Mammary epithelial cell (primary cell): ENCODE measurements at places on chromosomes 6 and 20.

DNA sequence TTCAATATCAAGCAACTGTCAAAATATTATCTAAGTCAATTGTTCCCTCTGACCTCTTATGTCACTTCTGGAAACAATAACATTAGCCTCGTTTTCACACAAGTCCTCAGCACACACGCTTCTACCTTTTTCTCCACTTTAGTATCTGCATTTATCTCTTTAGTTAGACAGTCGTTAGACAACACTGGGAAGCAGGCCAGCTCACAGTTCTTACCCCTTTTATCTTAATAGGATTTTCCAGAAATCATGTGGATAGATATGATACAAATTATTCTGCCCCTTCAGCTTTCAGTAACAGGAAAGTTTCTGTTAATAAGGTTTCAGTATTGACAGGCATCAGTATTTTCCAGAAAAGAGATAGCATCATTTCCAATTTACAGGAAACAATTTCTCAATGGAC lies 25.9 kb upstream of the HAO1 start:
- no peak for DNase-seq

DNA sequence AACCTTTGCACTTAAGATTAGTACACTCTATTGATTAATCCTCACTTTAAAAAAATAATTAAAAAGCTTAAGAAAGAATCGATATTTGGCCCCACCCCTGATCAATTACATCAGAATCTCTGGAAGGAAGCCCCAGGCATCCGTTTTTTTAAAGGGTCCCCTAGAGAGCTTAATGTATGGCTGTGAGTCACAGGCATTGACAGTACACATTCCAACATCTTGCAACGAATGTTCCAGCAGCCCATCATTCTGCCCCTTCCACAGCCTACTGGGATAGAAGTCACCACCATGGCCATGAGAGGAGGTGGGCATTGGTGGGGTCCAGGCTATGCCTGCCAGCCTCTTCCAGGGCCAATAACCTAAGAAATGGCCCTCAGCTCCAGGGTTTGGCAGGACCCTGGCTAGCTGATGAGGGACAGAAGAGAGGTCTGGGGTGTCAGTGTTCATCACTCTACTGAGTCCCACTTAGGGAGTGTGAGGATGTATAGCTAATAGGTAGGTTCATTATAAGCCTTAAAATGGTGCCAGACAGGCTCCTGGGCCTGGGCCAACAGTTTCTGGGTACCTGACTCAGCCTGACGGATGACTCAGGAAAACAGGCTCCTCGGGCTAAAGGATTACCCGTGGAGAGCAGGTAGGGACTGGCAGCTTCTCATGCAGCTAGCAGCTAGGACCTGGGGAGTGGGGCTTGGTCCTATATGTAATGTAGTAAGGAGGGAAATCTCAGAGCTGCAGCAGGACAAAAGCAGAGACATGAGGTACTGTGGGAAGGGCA lies 40.4 kb downstream of the MDGA1 start:
- DNase-seq, result peak; percentile 89

DNA sequence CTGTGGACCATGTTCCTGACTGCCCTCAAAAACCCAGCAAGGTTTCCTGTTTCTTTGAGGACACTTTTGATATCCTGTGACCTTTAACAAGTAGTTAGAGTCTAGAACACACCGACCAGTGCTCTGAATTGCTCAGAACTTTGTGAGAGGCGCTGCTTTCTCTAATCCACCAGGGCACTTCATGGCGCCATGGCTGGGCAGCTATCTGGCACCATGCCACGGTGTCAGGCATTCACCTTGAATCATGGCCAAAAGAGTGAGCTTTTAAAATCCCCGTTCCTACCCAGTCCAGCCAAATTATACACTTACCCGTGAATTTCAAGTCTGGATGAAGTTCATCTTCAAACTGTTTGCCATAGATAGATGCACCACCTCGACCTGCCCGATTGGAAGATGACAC lies 17.0 kb upstream of the CPNE5 start:
- DNase-seq, result no peak

DNA sequence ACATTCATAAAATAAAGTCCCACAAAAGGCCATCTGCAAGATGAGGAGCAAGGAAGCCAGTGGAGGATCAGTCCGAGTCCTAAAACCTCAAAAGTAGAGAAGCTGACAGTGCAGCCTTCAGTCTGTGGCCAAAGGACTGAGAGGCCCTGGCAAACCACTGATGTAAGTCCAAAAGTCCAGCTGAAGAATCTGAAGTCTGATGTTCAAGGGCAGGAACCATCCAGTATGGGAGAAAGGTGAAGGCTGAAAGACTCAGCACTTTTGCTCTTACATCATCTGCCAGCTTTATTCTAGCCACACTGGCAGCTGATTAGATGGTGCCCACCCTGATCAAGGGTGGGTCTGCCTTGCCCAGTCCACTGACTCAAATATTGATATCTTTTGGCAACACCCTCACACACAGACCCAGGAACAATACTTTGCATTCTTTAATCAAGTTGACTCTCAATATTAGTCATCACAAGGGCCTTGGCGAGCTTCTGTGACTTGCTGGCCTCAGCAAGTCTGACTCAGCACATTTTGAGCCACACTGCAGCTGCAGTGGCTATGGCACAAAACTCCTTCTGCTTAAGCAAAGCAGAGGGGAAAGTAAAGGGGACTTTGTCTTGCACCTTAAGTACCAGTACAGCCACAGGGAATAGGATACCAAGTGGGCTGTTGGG lies 1370.3 kb upstream of the CITED2 start:
- DNase-seq, result peak; percentile 71

DNA sequence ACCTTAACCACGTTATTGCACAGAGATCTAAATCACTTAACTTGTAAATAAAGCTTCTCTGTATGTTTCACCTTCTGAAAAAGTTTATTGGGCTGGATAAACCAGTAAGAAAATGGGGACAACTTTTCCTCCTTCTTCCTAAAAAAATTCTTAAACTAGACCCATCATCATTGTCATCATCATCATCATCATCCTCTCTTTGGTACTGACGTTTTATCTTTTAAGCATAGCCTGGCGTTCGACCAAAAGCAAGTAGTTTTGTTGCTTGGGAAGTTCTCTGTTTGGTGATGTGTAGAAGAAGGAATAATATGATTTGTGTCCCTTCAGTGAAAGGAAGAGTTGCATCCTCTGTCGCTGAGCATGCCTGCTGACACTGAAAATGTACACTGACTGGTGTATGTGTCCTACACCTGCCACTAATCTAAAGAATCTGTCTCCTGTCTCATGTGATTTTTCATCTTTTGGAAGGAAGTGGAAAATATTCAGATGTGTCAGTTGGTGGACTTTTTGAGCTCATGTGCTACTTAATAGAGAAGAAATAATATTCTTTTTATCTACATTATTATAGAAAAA lies 2.5 kb downstream of the CLVS2 start:
- no peak for DNase-seq

DNA sequence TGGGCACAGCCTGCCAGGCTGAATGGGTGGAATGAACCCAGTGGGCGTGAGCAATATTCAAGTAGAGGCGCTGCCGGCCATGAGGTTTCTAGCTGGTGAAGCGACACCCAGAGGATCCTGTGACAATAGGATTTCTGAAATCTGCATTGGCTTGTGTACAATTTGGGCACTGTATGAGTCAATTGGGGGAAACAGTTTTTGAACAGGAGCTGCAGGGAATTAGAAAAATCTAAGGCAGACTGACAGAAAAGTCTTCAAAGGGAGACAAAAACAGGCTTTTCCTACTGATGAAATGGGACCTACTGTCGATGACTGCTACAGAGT lies 148.8 kb upstream of the PROKR2 start:
- DNase-seq, result no peak

DNA sequence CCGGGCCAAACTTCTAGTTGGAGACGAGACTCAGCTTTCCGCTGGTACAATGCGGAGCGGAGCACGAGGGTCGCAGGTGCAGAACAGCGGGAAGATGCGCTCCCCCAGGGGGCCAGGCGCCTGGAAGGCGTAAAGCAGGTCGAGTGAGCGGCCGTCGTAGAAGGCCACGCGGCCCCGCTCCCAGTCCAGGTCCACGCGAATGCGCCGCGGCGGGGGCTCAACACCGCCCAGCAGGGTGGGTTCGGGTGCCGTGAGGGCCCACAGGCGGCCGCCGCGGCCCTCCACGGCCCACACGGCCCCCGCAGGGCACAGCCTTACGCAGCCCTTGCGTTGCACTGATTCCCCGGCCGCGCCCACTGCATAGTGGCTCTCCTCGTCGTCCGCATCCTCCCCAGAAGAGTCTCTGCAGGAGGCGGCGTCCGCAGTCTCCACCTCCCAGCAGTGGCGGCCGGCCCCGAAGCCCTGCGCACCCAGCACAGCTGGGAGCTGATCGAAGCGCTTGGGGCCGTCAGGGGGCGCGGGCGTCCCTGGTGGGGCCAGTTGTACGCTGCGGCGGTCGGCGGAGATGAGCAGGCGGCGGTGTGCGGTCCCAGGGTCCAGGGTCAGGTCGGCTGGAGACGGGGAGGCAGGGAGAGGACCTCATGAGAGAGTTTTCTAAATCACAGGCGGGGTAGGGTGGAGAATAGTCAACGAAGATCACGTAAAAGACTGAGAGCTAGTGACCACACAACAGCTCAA lies 4.3 kb downstream of the PPP1R11 start:
- DNase-seq, result no peak

- no peak for DNase-seq
Measured at GRCh38 chr20:29874476-29875202, 1382.8 kb upstream of the DEFB115 start.

GRCh38 chr6:134920422-134920821 lies 29.5 kb downstream of the ALDH8A1 start:
- peak; percentile 74 for DNase-seq

- no peak for DNase-seq
Measured at GRCh38 chr6:154350293-154350692, 6.3 kb downstream of the IPCEF1 start.

GRCh38 chr20:35316086-35316485 lies 23.9 kb upstream of the FAM83C start:
- DNase-seq, result no peak

GRCh38 chr6:136014454-136015437 lies 163.2 kb downstream of the PDE7B start:
- DNase-seq, result no peak

DNA sequence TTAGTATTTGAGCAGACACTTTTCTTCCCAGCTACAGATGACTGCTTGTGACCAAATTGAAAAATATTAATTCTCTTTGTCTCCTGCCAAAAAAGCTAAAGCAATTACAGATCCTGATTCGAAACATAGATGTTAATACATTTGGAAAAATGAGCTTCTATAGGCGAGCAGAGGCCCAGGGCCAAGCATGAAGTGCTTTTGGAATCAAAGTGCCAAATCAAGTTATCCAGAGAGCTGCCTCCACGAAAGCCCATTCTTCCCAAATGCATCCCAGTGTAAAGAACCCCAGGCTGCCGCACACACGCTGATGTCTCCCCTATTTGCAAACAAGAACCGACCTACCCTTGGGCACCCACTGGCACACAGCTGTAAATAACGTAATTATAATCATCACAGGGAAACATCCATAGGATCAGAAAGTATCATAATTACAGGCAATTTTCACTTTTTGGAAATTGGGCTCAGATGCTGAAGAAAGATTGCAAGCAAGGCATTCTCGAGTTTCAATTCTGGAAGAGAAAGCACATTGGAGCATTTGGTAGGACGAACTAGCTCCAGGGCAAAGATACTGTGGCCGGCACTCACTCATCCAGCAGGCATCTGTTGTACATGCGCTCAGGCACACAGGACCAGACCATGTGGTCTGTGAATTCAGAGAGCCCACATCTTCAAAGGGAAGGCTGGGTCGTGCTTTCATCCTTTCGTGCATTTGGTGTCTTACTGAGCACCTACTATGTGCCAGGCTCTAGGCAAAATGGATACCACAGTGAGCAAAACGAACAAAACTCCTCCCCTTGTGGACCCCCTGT lies 45.9 kb downstream of the BMP7 start:
- DNase-seq, result no peak

DNA sequence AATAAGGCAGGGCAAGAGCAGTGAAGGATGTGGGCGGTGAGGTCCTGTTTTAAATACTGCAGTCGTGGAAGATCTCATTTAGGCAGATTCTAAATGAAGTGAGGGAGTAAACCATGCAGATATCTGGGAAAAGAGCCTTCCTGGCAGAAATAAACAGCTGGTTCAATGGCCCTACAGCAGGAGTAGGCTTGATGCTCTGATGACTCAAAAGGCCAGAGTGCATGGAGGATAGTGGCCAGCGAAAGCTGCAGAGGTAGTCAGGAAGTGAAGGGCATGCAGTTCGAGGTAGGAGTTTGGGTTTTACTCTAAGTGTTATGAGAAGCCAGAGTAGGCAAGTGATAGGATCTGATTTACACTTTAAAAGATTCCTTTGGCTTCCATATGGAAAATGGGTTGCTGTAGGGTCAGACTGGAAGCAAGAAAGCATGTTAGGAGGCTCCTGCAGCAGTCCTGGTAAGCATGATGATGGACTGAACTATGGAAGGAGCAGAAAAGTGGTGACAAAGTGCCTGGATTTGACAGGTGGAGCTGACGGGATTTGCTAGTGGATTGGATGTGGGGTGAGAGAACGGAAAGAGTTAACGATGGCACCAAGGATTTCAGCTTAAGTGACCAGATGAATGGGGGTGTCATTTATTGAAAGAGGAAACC lies 150.0 kb downstream of the GJA10 start:
- no peak for DNase-seq

- no peak for DNase-seq
Measured at GRCh38 chr6:166502453-166502852, 84.0 kb downstream of the RAMACL start.

GRCh38 chr20:57809661-57810172 lies 99.9 kb upstream of the PMEPA1 start:
- peak; percentile 71 for DNase-seq

DNA sequence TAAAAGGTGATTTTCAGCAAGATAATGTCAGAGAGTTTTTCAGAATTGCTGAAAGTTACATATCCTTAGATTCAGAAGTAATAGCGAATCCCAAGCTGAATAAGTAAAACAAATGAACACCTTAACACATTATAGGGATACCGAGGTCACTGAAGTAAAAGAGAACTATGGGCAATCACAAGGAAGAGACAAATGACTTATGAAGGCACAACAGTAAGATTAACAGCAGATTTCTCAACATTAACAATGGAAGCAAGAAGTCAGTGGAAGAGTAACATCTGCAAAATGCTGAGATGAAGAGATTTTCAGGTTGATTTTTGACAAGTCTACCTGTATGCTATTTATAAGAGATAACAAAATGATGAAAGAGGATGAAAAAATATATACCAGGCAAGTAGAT lies 86.1 kb upstream of the EZR start:
- no peak for DNase-seq

GRCh38 chr20:62707921-62708521 lies 615 bp upstream of the NTSR1 start:
- DNase-seq, result no peak

DNA sequence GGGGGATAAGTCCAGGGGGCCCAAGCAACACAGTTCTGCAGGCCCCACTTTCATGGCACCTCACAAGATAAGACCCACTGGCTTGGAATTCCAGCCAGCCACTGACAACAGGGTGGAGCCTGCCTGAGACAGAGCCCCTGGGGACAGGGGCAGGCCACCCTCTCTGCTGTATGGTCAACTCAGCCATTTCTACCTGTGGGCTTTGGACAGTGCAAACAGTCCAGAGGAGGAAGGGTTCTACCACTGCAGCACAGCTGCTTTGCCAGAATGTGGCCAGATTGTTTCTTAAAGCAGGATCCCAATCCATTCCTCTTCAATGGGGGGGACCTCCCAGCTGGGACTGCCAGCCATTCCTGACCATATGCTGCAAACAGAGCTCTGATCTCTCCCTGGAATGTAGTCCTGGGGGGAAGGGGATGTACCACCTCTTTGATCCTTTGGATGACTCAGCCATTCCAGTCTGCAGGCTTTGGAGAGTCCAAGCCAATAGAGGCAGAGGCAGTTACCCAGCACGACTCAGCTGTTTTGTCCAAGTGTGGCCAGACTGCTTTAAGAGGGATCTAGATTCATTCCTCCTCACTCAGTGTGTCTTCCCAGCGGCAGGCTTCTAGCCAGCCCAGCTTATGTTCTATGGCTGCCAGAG lies 842.2 kb downstream of the EPHA7 start:
- no peak for DNase-seq
